GM20000 (cell line): ENCODE measurements at places on chromosomes 3 and 15.

DNA sequence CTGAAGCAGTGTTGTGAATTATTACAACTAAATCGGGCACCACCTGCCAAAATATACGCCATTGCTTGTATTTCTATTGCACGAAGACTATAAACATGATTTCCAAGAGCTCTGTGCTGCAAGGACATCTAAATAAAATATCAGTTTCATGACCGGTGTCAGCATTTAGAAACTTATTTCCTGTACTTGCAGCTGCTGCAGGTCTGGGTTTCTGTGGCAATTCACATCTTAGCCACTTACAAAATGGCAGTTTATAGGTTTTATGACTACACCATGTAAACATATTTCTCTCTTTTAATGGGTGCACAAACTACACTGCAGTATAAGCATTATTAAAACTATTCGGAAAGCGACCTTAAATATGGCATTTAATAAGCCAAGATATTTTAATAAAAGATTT is 359.4 kb downstream of the VPS13C start:
- no peak for DNase-seq

GRCh38 chr3:14561051-14561960 is 21.2 kb upstream of the GRIP2 start:
- no peak for DNase-seq

DNA sequence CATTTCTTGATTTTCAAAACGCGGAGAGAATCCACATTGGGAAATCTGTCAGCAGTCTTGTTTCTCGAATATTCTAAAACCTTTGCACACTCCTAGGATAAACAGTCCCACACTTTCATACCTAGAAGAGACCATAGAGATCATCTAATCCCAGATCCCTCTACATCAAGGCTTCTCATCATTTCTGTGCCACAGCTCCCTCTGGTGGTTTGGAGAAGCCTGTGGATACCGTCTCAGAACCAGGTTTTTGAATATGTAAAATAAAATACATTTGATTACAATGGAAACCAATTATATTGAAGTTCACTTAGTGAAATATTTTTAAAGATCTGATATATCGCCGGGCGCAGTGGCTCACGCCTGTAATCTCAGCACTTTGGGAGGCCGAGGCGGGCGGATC is 211.9 kb upstream of the GOLGA6L4 start:
- DNase-seq = peak; percentile 32

- no peak for DNase-seq
These were observed 8.8 kb downstream of the CRYBG3 start for GRCh38 chr3:97830638-97831037.

GRCh38 chr3:66038384-66038725 is 363 bp downstream of the MAGI1 start:
- no peak for DNase-seq

- no peak for DNase-seq
These were observed 35.3 kb downstream of the KLHL25 start for GRCh38 chr15:85759376-85759775.

DNA sequence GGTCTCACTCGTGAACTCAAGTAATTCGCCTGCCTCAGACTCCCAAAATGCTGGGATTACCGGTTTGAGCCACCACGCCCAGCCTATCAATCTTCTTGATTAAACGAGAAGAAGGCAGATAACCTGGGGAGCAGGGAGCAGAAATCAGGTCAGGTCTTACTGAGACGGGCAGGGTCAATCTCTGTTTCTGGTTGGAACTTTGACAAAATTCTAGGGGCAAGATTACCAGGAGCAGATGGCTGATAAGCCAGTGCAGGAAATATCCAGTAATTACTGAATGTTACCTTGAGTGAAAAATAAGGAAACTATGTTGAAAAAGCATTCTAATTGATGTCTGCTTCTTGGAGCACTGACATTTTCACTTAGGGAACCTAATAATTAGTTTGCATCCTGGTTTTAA is 24.4 kb upstream of the GOLM2 start:
- no peak for DNase-seq

- no peak for DNase-seq
These were observed 56.0 kb upstream of the FURIN start for GRCh38 chr15:90812171-90812957.

- peak; percentile 15 for DNase-seq
These were observed 82.7 kb downstream of the SLC25A26 start for GRCh38 chr3:66303491-66303901.

DNA sequence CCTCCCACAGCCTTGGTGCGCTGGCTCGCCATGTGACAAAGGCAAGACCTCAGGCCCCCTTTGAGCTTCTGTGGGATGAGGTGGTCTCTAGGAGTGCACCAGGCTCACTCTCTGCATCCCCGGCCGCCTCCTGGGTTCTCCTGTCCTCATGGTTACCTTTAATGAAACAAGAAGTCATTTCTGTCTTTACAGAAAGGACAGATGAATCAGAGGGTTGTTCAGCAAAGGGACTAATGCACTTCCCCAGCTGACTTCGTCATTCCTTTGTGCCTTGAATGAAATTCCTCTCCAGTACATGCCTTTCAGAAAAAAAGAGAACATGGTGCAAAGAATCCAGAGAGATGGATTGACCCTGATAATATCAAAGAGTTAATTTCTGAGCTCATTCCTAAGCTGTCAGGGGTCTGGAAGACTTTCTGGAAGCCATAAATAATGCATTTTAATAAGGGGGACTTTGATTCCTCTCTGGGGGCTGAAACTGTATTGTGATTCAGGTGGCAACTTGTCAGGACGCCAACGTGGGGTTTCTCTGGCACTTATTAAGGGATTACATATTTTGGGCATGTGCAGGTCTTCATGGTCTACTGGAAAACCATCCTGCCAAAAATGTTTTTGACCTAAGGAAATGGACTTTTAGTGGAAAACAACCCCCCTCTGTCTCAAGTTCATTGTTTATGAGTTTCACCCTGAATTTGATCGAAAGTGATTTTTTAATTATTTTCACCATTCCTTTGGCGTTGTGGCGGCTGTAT is 122.7 kb downstream of the FBLN2 start:
- no peak for DNase-seq

- no peak for DNase-seq
These were observed 41.0 kb downstream of the CRYGS start for GRCh38 chr3:186502966-186503712.

GRCh38 chr3:10137178-10137577 is 4.4 kb upstream of the VHL start:
- no peak for DNase-seq
